ENCODE measurements at places on chromosomes 6 and 20.

DNA sequence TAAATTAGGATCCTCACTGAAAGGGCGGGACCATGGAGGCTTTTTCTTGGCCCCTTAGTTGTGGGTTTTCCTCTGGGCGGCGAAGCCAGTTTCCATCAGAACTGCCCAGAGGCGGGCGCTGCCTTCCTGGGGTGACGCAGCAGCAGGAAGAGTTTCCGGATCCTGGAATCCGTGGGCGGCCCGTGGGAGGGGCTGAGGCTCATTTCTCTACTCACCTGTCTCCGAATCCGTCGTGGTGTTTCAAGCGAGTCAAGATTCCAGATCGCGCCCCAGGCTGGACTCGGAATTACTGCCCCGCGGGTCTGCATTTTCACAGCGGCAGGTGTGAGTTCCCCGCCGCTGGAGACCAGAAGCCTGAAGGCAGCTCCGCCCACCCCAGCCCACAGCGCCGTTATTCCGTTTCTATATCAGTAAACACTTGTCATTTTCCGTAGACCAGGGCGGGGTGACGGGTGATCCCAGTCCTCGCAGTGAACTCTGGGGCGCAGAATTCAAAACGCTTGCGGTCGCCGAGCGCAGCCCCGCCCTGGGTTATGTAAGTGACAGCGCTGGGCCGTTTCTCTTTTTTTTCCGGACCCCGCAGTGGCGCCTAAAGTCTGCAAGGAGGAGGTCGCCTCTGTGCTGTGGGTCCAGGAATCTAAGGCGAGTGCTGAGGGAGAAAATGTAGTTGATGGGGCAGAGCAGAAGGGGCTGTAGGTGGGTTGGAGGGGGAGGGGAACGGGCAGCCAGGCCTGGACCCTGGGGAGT, 27.2 kb upstream of the POU5F1 start:
- DNase-seq, result peak; percentile 72

- DNase-seq, result peak; percentile 69
Observed at GRCh38 chr6:100283285-100283684, 181.4 kb downstream of the SIM1 start.

- DNase-seq, result peak; percentile 37
Observed at GRCh38 chr6:125307150-125307838, 5.5 kb upstream of the HDDC2 start.

- DNase-seq, result no peak
Observed at GRCh38 chr6:16511723-16512489, 249.4 kb downstream of the ATXN1 start.

DNA sequence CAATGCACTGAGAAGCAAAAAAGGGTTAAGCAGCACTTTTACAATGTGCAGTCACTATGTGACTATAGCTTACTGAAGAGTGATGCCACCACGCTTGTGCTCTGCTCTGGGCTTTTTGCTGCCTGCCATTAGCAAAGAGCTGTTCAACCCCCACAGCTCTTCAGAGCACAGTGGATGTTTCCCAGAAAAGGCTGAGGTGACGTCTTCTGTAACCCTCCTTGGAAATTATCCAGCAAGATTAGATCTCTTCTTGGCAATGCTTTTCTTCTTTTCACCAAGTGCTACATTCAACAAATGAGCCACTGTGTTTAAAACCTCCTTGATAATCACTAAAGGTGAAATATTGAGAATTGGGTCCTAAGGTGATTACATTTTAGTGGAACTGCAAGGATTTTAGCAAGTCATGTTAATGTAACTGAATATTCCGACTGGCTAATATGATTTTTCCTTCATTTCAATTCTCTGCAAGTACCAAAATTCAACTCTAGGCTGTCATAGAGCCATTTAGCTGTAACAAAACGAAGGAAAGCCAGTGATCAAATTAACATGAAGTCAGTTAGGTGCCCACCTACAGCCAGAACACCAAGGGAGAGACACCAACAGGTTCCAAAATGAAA, 34.9 kb downstream of the ELOVL5 start:
- peak; percentile 84 for DNase-seq

DNA sequence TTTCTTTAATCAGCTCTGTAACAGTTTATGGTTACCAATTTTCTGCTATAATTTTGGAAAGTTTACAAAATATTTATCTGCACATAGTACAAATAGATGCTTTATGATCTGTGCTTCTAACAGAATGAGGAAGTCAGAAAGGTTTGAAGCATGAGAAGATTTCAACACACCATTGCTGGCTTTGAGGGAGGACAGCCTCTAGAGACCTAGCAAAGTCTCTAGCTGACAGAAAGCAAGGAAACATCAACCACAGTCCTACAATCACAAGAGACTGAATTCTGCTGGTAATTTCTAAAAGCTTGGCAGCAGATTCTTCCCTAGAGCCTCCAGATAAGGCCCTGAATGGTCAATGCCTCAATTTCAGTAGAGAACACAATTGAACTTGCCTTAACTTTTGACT, 750.8 kb upstream of the SLC35B3 start:
- DNase-seq, result no peak

GRCh38 chr20:20037960-20038359, 14.3 kb downstream of the CRNKL1 start:
- DNase-seq, result peak; percentile 51

DNA sequence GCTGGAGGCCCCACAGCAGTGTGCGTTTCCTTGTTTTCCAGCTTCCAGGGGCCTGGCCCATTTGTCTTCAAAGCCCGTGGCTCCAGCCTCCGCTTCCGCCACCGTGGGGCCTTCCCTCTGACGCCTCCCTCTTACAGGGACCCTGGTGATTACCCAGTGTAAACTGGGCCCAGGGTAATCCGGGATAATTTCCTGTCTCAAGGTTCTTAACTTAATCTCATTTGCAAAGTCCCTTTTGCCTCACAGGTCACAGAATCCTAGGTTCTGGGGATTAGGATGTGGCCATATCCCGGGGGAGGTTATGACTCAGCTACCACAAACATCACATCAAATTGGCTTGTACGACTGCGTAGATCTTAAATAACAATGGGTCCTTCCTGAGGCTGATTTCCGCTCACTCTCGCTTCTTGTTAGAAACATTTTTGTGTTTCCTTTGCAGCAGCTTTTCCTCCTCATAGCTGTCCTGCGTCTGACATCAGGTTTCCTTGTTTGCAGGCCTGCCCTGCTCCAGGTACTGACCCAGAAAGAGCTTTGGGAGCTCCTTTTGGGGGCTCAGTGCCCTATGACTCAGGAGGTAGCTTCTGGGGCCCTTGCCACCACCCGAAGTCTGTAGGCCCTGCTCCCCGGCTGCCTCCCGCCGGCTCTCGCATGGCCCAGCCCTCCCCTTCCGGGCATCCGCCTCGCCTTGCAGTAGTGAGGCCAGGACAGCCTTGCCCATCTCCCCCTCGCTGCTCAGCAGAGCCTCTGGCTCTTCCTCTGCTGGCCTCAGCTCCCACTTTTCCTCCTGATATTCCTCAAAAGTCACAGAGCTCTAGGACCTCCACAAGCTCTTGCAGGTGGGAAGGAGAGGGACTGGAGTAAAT, 100.5 kb downstream of the ERMARD start:
- no peak for DNase-seq

DNA sequence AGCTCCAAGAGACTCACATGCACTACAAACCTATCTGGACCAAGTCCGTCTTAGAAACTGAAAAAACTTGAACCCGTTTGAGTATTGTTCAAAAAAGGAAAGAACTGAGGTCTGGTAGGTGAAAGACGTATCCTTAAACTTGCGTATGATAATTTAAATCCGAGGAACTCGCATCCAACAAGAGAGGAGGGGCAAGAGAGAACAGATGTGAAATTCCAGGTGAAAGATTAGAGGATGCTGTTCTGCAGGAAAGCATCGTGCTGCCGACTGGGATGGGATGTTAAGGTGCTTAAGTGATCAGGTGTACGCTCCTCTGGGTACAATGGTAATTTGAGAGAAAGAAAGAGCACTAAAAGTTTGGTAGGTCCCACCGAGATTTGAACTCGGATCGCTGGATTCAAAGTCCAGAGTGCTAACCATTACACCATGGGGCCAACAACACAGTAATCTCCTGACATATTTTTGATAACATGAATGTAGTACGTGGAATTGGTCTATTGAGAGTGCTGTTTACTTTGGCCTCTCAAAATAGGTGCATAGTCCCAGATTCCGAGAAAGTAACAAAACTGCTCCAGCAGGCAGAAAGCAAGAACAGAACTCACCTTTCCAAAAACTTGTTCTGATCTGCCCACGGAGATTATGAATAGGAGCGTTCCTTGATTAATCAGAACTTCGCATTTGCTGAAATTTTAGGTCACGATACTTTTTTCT, 53.5 kb upstream of the BTN3A2 start:
- peak; percentile 83 for DNase-seq

- DNase-seq, result no peak
Observed at GRCh38 chr20:19742974-19743639, 15.0 kb upstream of the RIN2 start.

- DNase-seq, result no peak
Observed at GRCh38 chr6:150676344-150676743, 76.7 kb downstream of the PLEKHG1 start.

DNA sequence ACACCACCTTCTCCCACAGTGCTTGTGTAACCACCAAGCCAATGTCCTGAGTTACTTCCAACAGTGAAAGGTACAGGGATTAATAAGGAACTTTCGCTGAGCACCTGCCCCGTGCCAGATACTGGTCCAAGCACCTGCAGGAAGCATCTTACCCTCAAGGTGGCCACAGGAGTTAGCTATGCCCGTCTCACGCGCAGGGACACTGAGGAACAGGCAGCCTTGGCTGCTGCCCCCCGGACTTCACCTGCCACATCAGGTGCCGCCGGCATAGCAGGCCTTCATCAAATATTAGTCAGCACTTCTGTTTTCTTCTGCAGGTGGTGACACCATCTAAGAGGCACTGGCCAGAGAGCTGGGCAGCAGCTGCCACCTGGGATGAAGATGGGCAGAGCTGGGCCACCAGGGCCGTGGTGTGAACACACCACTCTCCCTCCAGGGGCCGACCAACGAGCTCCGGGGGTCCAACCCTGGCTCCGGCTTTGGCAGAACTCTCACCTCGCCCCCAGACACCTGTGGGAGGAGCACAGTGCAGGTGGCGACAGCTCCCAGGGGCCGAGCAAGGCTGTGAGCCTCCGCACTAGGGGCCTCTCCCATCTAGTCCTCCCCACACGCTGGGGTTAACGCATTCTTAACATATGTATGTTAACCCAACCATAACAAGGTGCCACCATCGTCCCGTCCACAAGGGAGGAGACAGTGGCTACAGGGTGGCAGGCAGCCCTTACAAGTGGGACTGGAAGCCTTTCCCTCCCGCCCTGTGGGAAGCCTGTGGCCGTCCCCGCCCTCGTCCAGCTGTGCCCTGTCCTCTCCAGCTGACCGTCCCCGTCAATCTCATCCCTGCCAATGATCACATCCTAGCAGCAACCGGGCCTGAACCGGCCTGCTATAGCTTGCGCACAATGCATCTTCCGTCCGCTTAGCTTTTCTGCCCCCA, 2.9 kb upstream of the PPDPF start:
- DNase-seq, result no peak

DNA sequence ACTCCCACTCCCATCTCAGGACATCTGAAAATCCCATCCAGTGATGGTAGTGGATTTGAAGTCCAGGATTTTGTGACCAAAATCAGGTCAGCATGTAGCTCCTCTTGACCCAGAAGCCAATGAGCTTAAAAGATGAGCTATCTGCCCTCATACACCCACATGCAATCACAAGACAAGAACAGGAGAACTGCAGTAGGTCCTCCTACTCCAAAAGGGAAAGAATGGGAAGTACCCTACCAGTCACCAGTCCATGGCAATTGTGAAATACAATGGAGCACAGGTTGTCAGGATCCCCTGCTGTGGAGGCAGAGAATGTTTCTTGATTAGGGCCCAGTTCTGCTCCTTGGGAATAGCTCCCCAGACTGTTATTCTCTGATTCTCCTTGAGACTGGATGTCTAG, 347.3 kb upstream of the CNR1 start:
- no peak for DNase-seq

DNA sequence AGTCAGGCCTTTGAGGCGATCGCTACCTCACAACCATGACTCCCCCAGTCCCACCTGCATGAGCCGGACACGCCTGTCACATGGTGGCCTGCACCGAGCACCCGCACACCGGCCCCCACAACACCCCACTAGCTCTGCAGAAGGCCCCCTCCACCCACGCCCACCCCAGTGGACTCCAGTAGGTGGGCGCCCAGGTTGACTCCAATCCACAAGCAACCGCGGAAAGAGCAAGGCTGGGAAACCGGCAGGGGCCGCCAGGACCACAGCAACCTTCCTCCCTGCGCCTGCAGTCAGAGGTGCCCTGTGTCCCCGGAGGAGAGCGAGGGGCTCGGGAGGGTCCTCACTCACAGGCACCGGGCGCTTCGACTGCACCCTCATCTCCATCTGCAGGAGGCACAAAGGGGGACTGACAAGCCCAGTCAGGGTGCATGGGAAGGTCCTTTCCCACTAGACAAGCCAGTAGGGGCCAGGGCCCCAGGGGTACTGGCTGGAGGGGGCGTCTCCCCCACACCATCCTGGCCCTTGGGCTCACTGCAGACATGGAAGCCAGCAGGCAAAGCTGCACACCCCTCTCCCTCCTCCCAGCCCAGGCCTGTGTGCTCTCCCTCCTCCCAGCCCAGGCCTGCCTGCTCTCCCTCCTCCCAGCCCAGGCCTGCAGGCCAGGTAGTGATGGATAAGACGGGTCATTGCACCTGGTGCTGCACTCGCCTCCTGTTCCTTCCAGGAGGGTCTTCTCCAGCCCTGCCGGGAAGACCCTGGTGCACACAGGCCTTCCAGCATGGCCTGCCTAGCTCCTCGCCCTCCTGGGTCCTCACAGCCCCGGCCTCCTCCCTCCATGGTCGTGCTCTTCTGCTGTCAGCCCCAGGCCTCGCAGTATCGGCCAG, 137.2 kb downstream of the DLL1 start:
- DNase-seq, result no peak

- no peak for DNase-seq
Observed at GRCh38 chr6:124285146-124285545, 481.5 kb downstream of the NKAIN2 start.

DNA sequence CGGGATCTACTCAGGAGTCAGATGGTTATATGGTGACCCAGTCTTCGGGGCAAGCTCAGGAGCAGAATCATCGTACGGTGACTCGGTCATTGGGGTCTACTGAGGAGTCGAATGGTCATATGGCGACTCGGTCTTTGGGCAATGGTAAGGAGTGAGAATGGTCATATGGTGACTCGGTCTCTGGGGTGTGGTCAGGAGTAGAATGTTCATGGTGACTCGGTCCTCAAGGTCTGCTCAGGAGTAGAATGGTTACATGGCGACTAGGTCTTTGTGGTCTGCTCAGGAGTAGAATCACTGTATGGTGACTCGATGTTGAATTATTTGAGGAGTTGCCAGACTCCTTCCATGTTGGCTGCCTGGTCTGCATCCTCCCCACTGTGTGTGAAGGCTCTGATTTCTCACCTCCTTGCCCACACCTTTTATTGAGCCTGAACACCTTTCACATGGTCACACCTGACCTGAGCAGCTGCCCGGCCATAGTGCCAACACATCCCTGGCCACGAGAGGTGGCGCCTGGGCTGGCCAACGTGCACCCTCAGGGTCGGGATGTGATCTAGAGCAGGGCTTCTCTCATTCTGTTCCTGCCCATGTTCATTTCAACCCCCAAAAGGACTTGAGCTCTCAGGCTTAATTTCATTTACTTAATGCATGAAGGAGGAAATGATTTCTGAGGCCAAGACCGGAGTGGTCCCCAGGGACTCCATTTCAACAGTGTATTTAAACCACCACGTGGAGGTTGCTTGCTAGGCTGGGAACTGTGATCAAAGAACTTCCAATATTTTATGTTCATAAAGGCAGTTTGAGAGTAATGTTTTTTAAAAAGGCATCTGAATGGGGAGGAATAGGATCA, 119.5 kb downstream of the PHACTR3 start:
- DNase-seq, result no peak

- peak; percentile 10 for DNase-seq
Observed at GRCh38 chr20:17504066-17504897, 26.9 kb downstream of the BFSP1 start.
